Lower lobe of right lung (tissue), 2 donors: ENCODE measurements at places on chromosomes 5 and 9. TPM values are rescaled to one million over a fixed set of nuclear protein-coding genes. Genes with fewer than 3 reads are reported as not detected.

GRCh38 chr5:43066799-43067741 lies 27.0 kb upstream of the ANXA2R start:
- peak; percentile 88 for DNase-seq

The ASB6 gene
- 14.6 TPM for total RNA-seq

The CCL27 gene
- not detected for total RNA-seq

The EFCAB9 gene
- not detected for total RNA-seq

DNA sequence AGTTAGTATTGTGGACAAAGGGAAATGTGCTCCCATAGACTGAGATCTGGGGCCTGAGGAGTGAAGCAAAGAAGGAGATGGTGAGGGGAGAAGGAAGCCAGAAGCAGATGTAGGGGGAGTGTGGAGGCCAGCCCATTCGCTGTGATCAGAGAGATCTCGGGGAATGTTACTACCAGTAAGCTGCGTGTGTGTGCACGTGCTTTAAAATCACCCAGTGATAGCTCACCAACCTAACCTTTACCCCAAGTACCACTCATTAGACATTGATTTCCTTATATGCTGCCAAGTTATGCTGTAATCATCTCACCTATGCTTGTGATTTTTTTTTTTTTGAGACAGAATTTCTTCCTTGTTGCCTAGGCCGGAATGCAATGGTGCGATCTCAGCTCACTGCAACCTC lies 659.1 kb downstream of the IRX1 start:
- DNase-seq, result no peak

GRCh38 chr5:44809215-44809955 lies 638 bp downstream of the MRPS30 start:
- peak; percentile 67 for DNase-seq

DNA sequence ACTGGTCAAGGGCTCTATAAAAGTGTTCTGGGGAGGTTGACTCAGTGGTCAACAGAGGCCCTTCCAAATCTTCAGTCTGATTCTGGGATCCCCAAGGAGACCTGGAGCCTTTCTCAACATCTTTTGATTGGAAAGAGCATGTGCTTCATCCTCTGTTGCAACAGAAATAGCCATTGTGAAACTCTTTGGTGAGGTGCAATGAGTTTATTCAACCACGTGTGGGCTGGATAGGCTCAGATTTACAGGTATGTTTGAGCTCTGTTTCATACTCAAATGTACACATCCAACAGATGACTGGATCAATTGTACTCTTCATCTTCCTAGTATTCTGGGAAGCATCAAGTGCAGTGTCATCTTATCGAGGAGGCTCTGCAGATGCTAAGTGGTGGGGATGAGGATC lies 60.5 kb downstream of the CTSL start:
- no peak for DNase-seq

- no peak for DNase-seq
These were observed 108.2 kb downstream of the HTR1A start for GRCh38 chr5:63854076-63854475.

DNA sequence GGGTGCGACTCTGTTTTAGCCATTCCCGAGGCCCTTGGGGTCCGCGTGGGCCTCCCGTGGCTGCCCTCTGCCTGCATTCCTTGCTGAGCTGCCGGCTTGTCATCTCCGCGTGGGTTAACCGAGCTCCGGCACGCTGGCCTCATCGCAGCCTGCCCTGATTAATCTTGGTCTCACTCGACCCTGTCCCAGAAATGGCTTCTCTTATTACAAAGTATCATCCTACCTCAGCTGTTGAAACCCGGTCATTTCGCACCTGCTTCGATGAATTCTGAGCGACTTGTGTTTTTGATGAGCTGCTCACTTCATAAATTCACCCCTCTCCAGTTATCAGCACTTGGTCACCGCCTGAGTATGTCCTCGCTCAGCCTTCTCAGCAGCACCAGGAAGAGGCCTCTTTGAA lies 123.5 kb upstream of the EGFLAM start:
- no peak for DNase-seq

The IFNA2 gene
- not detected for total RNA-seq

DNA sequence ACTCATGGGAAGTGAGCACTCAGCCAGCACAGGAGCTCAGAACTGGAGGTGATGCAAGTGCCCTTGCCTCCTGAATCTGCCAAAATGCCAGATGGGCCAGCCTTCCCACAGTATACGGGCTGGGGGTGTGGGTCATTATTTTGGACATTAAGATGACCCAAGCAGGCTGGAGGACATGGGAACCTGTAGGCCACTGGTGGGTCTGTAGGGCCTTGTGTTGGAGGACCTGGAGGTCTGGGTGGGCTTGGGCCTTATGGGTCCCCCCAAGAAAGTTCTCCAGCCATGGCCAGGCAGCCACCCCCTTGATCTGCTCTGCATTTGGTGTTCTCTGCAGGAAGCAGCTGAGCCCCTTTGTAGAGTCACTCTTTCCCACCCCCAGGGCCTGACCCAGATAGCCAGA lies 71.0 kb upstream of the ANGPTL2 start:
- DNase-seq, result peak; percentile 14

DNA sequence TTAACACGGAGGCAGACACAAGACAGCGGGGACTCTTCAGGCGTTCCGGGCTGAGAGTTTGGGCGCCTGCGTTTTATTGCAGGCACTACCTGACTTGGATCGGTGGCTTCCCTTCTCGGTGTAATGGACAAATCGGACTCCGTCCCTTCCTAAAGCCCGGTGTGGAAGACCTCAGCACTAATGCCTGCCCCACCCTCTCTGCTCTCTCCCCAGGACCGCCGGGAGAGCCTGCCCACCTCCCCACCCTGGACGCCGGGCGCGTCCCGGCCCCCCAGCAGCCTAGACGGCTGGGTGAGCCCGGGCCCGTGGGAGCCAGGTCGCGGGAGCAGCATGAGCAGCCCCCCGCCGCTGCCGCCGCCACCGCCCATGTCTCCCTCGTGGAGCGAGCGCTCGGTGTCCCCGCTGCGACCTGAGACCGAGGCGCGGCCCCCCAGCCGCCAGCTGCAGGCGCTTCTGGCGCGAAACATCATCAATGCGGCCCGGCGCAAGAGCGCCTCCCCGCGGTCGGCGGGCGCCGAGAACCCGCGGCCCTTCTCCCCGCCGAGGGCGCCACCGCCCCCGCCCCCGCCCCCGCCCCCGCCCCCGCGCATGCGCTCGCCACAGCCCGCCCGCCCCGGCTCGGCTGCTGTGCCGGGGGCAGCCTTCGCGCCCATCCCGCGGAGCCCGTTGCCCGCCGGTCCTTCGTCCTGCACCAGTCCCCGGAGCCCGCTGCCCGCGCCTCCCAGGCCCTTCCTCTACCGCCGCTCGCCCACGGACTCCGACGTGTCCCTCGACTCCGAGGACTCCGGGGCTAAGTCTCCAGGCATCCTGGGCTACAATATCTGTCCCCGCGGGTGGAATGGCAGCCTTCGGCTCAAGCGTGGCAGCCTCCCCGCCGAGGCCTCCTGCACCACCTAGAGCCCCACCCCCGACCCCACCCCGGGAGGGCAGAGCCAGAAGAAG lies 4.6 kb upstream of the MYOZ3 start:
- DNase-seq, result peak; percentile 80
